ENCODE measurements at places on chromosomes 6 and 20. TPM values are rescaled to one million over a fixed set of nuclear protein-coding genes. Genes with fewer than 3 reads are reported as not detected.

RAET1G gene
- total RNA-seq = not detected

- H3K27me3 ChIP-seq = peaks cover 5% of the 10 kb centered on the region
- H3K36me3 ChIP-seq = no peaks in the 10 kb centered on the region
- H3K27ac ChIP-seq = no peak overlapping the region
- H3K4me1 ChIP-seq = no peaks in the 10 kb centered on the region
- DNase-seq = no peak
These were observed 367.9 kb downstream of the PREX1 start for GRCh38 chr20:48459722-48460395.

DNA sequence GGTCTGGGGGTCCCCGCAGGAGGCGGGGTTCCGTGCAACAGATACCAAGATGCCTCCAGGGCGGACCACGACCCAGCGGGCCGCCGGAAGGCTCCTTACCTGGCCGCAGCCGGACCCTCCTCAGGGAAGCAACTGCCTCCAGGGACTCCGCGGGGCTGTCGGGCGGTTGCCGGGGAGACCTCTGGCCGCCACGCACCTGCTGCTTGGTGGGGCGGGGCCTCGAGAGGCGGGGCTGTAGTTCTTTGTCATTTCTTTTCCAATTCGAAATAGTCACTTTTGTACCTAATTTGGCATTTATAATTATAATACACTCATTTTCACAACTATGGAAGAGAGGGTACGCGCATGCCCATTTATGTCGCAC is 647 bp downstream of the AK9 start:
- peak overlapping the region; percentile 88 for H3K27ac ChIP-seq
- DNase-seq = peak; percentile 72
- H3K27me3 ChIP-seq = no peaks in the 10 kb centered on the region
- H3K4me1 ChIP-seq = peaks cover 16% of the 10 kb centered on the region

GRCh38 chr6:13359287-13359686 is 30.9 kb upstream of the TBC1D7 start:
- no peak overlapping the region for H3K4me3 ChIP-seq
- peaks cover 49% of the 10 kb centered on the region for H3K4me1 ChIP-seq
- no peak overlapping the region for H3K27ac ChIP-seq
- DNase-seq = no peak
- H3K27me3 ChIP-seq = no peaks in the 10 kb centered on the region

DNA sequence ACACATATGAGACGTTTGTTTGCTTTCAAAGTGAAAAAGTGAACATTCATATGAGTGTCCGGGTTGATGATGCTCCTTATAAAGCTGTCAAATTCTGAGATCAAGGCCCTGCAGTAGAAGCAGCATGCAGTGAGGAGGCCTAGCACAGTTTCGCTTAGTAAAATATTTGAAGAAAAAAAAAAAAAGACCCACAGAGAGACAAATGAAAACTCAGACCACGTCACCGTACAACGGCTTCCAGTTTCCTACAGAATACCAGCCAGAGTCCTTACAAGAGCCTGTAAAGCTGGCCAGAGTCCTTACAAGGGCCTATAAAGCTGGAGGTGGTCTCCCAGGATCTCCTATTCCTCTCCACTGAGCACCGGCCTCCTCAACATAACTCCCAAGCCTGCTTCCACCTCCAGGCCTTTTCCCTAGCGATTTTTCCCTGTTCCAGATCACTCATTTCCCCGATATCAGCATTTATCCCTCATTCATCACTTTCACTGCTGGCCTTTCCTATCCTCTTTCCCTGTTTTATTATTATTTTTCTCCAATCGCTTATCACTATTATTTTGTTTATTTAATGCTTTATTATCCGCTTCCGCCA is 1.5 kb upstream of the HMGN4 start:
- H3K4me1 ChIP-seq = peaks cover 62% of the 10 kb centered on the region
- peaks cover 2% of the 10 kb centered on the region for H3K27me3 ChIP-seq

- peaks cover 24% of the 10 kb centered on the region for H3K36me3 ChIP-seq
- H3K4me1 ChIP-seq = peaks cover 22% of the 10 kb centered on the region
- peak overlapping the region; percentile 74 for H3K4me3 ChIP-seq
- H3K27ac ChIP-seq = peak overlapping the region; percentile 67
These were observed 1.0 kb downstream of the GMEB2 start for GRCh38 chr20:63625771-63626423.

Data from activated CD8-positive, alpha-beta T cell treated with anti-CD3 and anti-CD28 coated beads, Interleukin-2, amount 10 ng/mL, durations not matched to agents 7 days and 5 days (primary cell).